Upper lobe of right lung (tissue), 1 donor: ENCODE measurements at places on chromosomes 4 and X. TPM values are rescaled to one million over a fixed set of nuclear protein-coding genes. Genes with fewer than 3 reads are reported as not detected.

The EGF gene
- total RNA-seq = 2.4 TPM

The ERCC6L gene
- total RNA-seq = not detected

The SOX3 gene
- total RNA-seq = not detected

The GLRB gene
- total RNA-seq = 6.5 TPM

The TLR2 gene
- total RNA-seq = 94.0 TPM

The CACNA1F gene
- 1.4 TPM for total RNA-seq

The NUDT10 gene
- total RNA-seq = not detected

The STBD1 gene
- total RNA-seq = 9.4 TPM

The TLR3 gene
- 28.5 TPM for total RNA-seq

The ANXA10 gene
- not detected for total RNA-seq

The SPANXN4 gene
- not detected for total RNA-seq

The FRAS1 gene
- total RNA-seq = 20.2 TPM

The CTAG2 gene
- total RNA-seq = not detected

The DMRTC1B gene
- 0.29 TPM for total RNA-seq
